Activated naive CD8-positive, alpha-beta T cell treated with anti-CD3 and anti-CD28 coated beads for 36 hours (primary cell): ENCODE measurements at places on chromosomes 3 and 15. TPM values are rescaled to one million over a fixed set of nuclear protein-coding genes. Genes with fewer than 3 reads are reported as not detected.

ISL2 gene
- 0.22 TPM for total RNA-seq

DNA sequence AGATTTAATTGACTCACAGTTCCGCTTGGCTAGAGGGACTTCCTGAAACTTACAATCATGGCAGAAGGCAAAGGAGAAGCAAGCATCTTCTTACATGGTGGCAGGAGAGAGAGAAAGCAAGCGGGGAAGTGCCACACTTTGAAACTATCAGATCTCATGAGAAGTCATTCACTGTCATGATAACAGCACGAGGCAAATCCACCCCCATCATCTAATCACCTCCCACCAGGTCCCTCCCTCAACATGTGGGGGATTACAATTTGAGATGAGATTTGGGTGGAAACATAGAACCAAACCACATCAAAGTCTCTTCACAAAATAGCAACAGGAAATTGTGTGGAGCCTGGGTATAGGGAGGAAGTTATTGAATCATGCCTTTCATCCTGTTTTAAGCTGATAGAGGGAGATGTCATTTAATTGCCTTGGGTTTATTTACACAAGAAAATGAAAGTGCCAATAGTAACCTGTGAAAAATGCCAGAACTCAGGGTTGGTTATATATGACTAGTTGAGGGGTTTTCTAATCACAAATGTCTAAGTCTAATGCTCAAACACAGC lies 624.8 kb upstream of the LMCD1 start:
- peak; percentile 25 for DNase-seq

DNA sequence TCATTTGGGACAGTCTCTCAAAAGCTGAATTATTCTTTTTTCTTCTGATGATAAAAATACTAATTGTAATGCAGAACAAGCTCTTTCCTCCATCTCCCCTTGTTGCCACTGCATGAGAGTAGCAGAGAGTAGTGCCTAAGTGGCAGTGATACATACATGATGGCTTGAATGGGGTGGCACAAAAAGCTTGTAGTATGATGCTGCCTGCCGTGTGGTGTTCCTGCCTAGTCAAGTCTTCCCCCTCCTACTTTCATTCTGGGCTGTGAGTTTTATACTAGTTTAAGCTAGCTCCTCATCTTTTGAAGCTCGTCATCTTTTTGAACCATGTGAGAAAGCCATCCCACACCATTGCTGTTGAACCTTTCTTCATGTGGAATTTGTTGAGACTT lies 230.5 kb downstream of the NFKBIZ start:
- no peak for DNase-seq

GRCh38 chr15:93298901-93299300 lies 209.9 kb upstream of the RGMA start:
- DNase-seq = no peak

DNA sequence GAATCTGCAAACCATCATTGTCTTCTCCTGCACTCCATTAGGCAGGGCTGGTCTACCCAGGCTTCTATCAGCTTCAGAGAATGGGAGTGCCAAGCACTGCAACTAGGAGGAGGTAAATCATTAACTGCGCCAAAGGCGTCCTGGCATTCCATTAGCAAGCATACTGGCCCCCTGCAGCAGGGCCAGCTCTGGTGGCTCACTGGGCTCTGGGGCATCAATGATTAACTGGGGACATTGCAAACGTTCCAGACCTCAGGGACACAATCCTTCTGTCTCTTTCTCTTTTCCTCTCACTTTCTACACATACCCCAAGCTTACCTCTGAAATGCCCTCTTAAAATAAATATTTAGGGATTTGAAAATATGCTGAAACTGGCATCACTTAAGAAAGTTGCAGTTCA lies 129.0 kb downstream of the MYLK start:
- no peak for DNase-seq

DNA sequence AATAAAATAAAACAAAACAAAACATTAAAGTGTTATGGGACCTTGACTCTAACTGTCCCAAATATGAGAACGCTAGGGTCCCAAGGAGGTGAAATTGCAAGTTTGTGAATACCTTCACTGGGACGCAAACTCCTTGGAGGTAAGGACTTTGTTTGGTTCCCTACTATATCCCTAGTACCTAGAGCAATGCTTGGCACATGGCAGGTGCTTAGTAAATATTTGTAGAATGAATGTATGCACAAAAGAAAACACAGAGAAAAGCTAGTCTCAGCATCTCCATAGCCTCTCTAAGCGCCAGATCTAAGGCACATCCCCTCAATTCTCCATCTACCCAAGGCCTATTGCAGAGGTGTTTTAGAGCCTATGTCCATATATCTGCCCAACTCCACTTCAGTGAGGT lies 30.5 kb downstream of the GPR176 start:
- no peak for DNase-seq

DNA sequence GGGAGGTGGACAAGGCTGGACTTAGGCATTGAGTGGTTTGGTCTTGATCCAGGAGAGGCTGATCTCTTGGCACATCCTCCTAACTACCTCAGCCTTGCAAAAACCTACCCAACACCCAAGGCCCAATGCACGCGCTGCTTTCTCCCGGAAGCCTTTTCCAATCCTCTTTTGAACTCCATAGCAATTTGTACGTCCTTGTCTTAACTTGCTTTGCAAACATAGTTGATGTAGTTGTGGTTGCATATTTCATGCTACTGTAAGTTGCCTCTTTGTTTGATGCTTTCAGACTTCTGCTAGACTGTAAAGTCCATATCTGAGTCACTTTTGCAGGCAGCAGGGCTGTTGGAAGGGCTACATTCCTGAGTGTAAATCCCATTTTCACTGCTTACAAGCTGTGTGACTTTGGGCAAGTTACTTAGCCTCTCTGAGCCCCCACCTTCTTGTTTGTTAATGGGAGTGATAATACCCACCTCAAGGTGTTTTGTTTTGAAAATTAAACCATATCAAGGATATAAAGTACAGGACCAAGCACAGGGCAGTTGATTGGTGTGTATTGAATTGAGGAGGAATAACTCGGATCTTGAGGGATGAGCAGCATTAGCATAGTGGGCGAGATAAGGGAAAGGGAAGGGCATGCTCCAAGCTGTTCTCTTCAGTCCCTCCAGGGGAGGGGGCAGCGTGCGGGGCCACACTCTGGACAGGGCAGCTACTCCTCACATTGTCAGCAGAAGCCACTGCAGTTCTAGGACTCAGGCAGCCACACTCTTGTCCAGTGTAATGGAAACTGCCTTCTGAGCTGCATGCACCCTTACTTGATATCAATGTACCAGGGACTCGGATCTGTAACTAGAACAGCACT lies 28.8 kb downstream of the SIAH2 start:
- no peak for DNase-seq

DNA sequence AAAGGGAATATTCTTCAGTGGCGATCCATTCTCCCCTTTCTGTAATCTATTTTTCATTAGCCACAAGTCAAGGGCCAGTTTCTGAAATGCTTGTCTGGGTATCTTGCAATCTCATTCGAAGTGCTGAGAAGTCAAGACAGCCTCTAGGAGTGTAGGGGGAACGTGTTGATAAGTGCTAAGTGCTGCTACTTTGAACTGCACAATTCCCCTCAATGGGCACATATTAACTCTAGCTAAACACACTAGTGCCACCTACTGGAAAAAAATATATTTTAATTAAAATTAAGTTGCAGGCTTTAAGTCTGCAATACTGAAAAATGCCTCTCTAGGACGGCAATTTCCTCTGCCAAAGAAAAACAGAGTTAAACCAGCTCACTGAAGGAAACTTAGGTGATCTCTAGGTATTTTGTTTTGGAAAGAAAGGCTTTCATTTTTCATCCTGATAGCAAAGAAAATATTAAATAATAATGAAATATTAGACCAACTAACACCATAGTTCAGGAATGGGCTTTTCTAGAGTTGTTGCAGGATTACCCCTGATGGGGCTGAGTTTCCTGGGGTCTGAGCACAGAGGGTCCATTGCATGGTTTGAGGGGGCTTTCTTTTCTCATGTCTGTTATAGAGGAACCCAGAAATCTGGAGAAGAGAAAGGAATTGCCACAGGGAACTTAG lies 181.9 kb upstream of the KBTBD8 start:
- DNase-seq = no peak

GRCh38 chr3:123089611-123090331 lies 22.9 kb downstream of the PDIA5 start:
- no peak for DNase-seq

CPN2 gene
- total RNA-seq = not detected

DNA sequence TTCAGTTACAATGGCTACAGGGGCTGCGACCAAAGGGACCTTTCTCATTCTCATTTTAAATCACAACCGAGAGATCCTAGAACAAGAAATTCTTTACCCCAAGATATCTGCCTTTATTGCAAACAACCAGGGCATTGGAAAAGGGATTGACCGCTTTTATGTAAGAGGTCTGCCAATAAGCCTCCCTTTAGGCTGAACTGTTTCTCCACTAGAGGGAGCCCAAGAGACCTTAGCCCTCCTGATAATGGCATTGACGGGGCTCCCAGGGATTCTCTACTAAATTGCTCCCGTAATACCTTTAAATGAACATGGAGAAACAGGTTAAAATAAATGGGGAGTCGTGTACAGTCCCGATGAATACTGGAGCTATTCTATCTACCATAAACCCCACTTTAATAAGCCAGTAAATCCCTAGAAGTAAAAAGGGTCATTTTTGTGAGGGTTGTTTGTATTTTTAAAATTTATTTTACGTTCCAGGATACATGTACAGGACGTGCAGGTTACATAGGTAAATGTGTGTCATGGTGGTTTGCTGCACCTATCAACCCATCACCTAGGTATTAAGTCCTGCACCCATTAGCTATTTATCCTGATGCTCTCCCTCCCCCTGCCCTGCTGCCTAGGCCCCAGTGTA lies 7.5 kb upstream of the IGSF10 start:
- peak; percentile 12 for DNase-seq

GRCh38 chr15:92809880-92810361 lies 90.2 kb upstream of the CHD2 start:
- peak; percentile 31 for DNase-seq

CHDH gene
- 0.10 TPM for total RNA-seq

DNA sequence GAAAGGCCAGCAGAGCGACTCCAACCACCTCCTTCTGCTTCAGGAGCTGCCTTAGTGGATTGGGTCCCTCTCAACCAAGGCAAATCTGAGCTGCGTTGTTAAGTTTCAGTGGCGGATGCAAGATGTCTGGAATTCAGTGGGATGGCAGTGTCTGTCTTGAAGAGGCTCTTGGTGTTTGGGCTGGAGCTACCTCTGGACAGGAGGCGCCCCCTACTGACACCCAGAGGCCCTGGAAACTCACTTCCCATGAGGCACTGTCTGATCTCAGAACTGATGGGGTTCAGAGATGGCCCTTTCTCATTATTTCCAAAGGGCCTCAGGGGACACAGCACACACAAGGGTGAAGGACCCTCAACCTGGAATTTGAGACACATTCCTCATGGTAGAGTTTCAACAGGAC lies 6.0 kb upstream of the SLC28A1 start:
- peak; percentile 56 for DNase-seq

NDN gene
- 3.5 TPM for total RNA-seq

PEX11A gene
- total RNA-seq = 3.0 TPM

DNA sequence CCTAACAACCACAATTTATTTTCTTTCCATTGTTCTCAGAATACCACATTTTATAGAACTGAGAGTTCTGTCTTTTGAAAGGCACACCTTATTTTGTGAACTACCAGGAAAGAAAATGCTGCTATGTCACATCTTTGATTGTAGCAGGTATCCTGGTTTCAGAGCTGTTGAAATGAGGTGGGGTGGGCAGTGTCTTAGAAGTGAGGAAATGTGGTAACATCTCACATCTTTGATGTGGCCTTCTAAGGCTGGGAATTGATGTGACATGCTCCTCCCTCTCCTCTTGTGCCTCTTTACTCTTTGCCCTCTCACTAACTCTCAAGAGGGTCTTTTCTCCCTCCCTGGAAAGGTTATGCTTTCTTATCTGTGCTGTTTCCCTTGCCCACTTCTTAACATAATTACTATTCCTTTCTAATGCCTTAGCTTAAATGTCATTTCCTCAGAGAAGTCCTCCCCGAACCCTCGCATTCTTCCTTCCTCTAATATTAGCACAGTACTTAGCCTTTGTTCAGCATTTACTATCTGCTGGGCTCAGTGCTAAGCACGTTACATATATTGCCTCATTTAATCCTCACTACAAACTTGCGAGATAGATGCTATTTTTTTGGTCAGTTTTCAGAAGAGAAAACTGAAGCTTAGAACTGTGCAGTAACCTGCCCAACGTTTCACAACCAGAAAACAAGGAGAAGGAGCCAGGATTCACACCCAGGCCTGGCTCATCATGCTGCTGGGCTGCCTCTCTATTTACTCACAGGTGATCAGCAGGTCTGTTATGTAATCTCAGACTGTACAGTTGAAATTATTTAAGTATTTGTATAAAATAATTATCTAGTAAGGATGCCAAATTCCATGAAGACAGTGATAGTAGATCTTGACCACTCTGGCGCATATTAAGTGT lies 24.0 kb upstream of the SPTSSB start:
- peak; percentile 22 for DNase-seq

CSTA gene
- total RNA-seq = not detected

RARRES1 gene
- total RNA-seq = not detected

GRCh38 chr3:54862526-54862925 lies 65.3 kb downstream of the LRTM1 start:
- no peak for DNase-seq

- no peak for DNase-seq
Measured at GRCh38 chr3:114071786-114072185, 15.2 kb downstream of the QTRT2 start.

GRCh38 chr15:78438619-78439285 lies 736 bp downstream of the IREB2 start:
- peak; percentile 36 for DNase-seq

DNA sequence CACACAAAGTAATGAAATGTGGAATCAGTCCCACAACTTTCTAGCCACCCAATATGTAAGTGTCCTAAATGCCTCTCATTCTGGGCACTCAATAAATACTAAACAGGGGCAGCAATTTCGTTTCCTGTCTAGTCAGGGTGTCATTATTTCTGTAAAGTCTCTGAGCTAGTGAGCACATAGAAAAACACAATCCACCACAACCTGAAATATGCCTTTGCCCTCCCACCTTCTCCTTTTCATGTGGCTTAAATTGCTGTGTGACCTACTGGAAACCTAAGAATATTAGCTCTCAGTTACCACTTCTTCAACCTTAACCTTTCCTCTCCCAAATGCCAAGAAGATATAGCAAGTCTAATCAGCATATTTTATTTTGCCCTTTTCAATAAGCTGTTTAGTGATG lies 456.3 kb upstream of the KCNMB2 start:
- peak; percentile 5 for DNase-seq

GRCh38 chr3:14647976-14648955 lies 3.3 kb upstream of the CCDC174 start:
- no peak for DNase-seq

- no peak for DNase-seq
Measured at GRCh38 chr15:95604634-95605036, 725.9 kb upstream of the NR2F2 start.

GOLGA6L6 gene
- total RNA-seq = not detected

- no peak for DNase-seq
Measured at GRCh38 chr15:89091627-89092220, 3.5 kb downstream of the ABHD2 start.
